HEK293T (cell line): ENCODE measurements at places on chromosomes 13 and 19.

- no peak for DNase-seq
Observed at GRCh38 chr13:85509512-85509911, 289.7 kb downstream of the SLITRK6 start.

DNA sequence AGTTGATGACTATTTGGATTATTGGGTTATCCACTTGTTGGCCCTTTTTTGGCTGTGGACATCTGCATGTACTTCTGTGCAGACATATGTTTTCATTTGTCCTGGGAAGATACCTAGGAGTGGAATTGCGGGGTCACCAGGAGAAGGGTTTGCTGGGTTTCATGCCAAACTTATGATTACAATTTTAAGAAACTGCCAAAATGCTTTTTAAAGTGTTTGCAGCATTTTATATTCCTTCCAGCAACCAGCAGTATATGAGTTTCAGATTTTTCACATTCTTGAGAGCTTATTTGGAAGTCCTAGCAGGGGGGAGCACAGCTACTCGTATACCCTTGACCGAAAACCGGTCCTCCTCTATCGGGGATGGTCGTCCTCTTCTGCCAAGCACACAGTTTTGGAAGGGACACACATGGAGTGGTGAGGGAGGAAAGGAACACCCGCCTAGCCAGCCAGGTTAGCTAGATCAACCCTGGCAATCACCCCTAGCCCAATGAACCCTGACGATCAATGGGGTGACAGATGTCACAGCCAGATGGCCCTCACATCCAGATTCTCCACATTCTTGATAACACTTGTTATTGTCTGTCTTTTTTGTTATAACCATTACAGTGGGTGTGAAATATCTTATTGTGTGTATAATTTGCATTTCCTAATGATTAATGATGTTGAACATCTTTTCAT lies 26.7 kb upstream of the RNF113B start:
- DNase-seq: no peak

DNA sequence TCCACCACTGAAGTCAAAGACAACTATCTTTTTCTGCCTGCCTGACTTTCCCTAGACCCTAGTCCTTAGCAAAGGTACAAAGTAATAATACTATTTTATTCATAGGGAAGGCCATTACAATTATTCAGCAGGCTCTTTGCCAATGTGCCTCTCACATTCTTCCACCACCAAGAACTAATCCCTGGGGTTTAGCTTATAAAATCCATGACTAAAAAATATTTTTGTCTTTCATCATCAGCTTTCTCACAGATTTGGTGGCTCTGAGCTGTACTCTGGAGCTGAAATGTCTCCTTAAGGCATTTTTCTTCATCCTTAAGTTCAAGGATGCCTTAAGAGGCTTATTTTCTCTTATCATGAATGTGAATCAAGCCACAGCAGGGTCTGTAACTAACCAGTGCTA lies 96.1 kb downstream of the OXGR1 start:
- DNase-seq: no peak

GRCh38 chr19:16327501-16327900 lies 2.9 kb downstream of the KLF2 start:
- DNase-seq: no peak

DNA sequence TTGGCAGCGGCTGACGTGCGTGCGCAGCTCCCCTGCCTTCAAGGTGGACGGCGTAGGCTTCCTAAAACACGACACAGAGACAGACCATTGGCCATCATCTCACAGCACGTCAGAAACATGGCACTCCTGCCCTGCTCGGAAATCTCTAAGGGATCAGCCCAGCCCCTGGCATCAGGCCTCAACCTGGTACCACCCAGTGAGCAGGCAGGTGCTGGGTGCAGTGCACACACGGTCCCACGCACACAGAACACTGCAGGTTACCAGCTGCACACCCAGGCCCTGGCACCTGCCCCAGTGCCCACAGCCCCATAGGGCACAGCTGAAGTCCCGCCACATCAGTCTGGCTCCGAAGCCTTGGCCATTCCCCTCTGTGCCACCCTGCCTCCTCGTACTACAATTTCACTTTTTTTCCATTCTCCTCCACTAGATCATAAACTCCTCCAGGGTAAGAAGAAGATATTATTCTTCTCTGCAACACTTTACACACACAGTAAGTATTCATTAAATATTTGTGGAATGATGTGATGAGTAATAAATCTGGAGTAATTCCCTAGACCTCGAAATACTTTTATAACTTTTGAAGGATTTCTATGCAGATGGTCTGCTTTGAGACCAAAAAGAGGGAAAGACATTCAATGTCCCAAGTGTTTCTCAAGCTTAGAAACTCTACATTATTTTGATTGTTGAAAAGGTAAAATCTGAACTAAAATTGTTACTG lies 156.4 kb downstream of the COL4A1 start:
- DNase-seq: no peak

DNA sequence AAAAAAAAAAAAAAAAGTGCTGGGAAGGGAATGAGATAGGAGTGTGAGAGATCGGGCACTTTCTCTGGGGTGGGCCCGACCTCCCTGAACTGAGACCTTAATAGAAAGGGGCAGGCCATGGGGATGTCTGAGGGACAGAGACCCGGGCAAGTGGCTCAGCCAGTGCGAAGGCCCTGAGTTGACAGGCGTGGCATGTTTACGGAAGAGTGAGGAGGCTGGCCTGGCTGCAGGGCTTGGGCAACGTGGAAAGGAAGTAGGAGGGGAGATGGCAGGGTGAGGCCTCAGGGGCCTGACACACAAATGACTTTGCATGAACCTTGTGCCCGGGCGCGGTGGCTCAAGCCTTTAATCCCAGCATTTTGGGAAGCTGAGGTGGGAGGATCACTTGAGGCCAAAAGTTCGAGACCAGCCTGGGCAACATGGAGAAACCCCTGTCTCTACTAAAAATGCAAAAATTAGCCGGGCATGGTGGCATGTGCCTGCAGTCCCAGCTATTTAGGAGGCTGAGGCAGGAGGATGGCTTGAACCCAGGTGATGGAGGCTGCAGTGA lies 13.9 kb downstream of the FCHO1 start:
- DNase-seq: no peak

- no peak for DNase-seq
Observed at GRCh38 chr13:102677122-102677521, 17.7 kb downstream of the METTL21C start.

GRCh38 chr13:33543089-33543459 lies 257.5 kb upstream of the STARD13 start:
- DNase-seq: no peak

- no peak for DNase-seq
Observed at GRCh38 chr19:18044825-18045304, 36.9 kb downstream of the ARRDC2 start.

DNA sequence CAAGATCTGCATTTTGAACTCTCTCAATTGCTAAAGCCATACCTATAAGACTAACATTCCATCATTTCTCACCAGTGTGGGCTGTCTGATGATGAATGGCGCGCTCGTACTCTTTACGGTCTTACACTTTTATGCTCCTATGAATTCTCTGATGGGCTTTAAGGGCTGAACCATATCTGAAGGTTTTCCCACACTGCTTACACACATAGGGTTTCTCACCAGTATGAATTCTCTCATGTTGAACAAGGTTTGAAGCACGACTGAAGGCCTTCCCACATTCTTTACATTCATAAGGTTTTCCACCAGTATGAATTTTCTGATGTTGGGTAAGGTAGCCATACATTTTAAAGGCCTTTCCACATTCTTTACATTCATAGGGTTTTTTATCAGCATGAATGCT lies 18.8 kb upstream of the ZNF607 start:
- DNase-seq: no peak

DNA sequence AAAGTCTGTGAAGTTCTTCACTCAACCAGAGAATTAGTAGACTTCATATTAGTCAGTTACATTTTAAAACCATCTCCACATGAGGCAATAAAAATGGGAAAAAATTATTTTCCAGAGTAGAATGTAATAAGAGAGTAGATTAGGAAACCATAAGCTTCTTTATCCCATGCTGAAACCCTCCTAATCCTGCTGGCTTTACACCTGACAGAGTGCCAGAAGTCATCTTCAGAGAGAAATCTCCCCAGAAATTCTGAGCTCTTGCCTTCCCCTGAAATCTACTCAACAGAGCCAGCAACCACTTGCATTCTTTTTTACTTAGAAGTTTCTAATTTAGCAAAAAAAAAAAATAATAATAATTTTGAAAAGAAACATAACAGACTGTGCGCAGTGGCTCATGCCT lies 279.9 kb downstream of the NHLRC3 start:
- no peak for DNase-seq

DNA sequence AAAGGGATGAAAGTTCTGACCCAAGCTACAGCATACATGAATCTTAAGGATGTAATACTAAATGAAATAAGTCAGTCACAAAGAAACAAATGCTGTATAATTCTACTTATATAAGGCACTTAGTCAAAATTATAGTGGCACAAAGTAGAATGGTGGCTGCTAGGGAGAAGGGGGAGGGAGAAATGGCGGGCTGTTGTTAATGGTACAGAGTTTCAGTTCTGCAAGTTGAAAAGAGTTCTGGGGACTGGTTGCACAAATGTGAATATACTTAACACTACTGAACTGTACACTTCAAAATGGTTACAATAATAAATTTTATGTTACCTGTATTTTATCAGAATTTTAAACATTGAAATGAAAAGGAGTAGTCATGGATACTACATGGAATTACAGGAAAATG lies 48.9 kb upstream of the CLDN10 start:
- no peak for DNase-seq

DNA sequence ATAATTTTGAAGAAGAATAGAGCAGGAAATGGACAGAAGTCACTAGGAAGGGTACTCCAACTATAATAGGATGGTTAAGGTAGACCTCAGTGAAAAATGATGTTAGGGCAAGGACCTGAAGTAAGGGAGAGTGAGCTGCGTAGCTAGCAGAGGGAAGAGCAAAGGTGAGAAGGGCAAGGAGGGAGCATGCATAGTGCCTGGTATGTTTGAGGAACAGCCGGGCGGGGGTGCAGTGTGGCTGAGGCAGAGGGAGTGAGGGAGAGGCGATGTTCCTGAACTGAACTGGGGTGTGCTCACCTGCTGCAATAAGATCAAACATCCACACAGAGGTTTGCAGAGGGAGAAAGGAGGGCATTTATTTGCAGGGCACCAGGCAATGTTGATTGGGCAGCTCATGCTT lies 110.4 kb downstream of the DNAJC15 start:
- no peak for DNase-seq

- no peak for DNase-seq
Observed at GRCh38 chr19:56124578-56124977, 3.5 kb upstream of the ZNF787 start.

DNA sequence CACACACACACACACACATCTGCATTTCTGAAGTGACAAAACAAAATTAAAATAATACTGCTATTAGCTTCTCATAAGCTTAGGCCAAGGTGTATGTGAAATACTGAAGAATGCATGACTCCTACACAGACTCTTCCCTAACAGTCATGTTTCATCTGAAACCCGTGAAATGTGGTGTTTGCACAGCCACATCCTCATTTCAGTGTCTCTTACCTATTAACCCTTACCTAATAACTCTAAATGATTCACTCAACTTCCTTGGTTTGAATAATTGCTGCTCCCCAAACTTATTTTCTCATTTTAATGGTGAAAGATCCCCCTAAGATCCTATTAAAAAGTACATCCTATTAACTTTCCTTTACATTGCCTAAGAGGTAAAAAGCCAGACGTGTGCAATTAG lies 117.6 kb downstream of the MIPEP start:
- no peak for DNase-seq
